Endothelial cell of umbilical vein (primary cell): ENCODE measurements at places on chromosomes 7 and 10. TPM values are rescaled to one million over a fixed set of nuclear protein-coding genes. Genes with fewer than 3 reads are reported as not detected.

GRCh38 chr10:95289003-95289920, 1.5 kb downstream of the PDLIM1 start:
- H3K27me3 ChIP-seq: no peaks in the 10 kb centered on the region
- H3K36me3 ChIP-seq: no peaks in the 10 kb centered on the region
- no peak for DNase-seq
- no peak overlapping the region for H3K27ac ChIP-seq
- H3K4me3 ChIP-seq: peak overlapping the region; percentile 61
- peaks cover 26% of the 10 kb centered on the region for H3K4me1 ChIP-seq

DNA sequence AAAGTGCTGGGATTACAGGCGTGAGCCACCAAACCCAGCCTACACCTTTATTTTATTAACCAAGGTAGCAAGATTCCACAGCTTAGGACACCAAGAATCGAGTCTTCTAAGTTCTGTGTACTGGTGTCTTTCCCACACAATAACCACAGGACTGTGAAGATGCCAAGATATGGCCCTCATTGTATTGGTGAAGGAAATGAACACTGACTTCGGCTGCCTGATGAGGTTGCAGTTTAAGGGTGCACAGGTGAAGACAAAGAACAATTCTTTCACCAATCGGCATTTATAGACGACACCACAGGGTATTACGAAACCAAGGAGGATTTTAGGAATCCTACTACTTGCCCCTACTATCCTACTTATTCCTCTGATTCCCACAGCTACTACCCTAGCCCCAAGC, 47.5 kb upstream of the SVOPL start:
- DNase-seq: no peak
- no peak overlapping the region for H3K4me3 ChIP-seq
- no peaks in the 10 kb centered on the region for H3K27me3 ChIP-seq
- no peak overlapping the region for H3K27ac ChIP-seq

DNA sequence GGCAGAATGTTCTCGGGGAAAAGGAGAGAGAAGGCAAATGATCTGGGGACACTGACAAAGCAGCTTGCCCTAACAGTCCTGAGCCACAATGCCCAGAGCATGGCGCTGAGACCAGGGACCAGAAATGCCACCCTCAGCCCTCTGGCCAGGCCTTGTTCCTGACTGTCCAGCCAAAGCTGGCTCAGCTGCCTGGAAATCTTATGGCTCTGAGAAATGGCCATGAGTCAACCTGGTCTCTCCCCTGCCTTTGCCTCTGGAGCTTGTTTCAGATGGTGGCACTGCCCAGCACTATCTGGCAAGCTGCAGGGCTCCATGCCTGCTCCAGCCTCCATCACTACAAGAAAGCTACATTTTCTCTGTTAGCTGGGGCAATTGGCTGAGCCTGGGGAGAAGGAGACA, 90.5 kb upstream of the PLXNA4 start:
- no peaks in the 10 kb centered on the region for H3K4me1 ChIP-seq
- DNase-seq: no peak
- H3K27me3 ChIP-seq: no peaks in the 10 kb centered on the region
- no peak overlapping the region for H3K27ac ChIP-seq

Gene PRKCQ
- 0.55 and 0.58 TPM in 2 replicates for total RNA-seq
